Posterior cingulate gyrus (tissue), 11 donors: ENCODE measurements at places on chromosomes 4 and X.
A peak's percentile ranks its signal among the peaks of the same experiment; 100 is the strongest.

DNA sequence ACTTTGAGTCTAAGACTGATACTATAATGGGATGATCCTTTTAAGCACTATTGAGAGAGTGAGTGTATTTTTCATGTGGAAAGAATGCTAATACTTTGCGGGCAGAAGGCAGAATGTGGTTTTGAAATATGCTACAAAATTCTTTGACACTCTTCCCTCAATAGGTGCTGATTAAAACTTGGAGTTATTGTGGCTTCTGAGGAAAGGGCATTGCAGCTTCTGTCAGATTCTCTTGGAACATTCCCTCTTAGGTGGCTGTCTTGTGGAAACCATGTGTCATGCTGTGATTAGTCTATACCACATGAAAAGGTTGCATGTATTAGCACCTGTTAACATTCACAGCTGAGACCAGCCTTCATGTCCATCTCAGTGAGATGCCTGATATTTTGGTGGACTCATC, 547.0 kb downstream of the STIM2 start:
- no peak for DNase-seq

DNA sequence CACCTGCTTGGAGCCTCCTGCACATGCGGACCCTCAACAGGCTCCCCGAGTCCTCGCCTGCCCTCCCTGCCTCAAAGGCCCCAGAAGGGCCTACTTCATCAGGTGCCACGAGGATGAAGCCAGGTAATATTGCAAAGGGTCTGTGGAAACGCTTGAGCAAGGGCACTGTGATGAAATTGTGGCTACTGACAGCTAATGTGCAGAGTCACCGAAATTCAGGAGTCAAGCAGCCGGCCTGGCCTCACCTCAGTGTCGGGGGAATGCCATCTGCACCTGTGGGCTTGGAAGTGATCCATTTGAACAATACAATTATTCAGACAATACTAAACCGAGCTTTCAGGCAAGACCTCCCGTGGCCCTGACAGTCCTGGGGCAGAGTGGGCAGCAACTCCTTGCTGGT, 3.1 kb upstream of the FGFR3 start:
- no peak for DNase-seq

GRCh38 chr4:81736324-81736723, 264.6 kb upstream of the RASGEF1B start:
- DNase-seq = no peak

DNA sequence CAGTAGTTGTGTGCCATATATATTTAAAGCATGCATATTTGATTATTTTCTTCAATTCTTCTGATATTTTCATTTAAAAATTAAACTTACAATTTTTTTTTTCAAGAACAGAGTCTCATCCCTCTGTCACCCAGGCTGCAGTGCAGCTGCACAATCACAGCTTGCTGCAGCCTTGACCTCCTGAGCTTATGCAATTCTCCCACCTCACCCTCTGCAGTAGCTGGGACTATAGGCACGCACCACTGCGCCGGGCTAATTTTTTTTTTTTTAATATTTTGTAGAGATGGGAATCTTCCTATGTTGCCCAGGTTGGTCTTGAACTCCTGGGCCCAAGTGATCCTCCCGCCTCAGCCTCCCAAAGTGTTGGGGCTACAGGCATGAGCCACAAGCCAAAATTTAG, 5.8 kb upstream of the DCLK2 start:
- no peak for DNase-seq

- no peak for DNase-seq
Measured at GRCh38 chr4:20520901-20521300, 179.4 kb upstream of the PACRGL start.

DNA sequence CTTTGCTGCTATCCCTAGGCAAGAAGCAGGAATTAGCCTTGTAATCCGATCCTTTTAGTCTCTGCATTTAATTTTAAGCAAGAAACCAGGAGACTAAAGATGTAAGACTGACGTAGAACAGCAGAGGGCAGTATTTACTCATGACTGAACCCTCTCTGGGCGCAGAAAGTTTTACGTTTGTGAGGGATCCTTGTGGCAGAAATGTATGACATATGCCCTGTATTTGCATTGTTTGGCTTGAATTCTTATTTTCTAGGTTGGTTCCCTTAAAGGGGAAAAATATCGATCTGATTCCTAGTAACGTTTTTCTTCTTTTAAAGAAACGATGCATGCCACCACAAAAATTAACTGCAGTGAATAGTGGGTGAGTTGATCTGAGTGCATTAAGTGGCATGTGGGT, 1.3 kb upstream of the FAT4 start:
- no peak for DNase-seq

DNA sequence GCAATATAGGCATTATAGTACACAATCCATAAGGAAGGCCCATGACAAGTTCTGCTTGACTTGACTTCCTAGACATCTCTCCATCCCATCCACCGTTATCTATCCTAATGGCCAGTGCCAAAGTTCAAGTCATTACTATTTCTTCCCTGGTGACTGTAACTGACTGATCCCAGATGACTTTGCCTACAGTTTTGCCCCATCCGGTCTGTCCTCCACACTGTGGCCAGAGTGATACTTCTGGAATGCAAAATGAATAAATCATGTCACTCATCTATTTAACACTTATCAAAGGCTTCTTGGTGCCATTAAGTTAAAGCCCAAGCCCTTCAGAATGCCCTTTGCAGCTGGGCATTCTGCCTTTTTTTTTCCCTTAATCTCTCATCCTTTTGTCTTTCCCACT, 130.8 kb downstream of the PPARGC1A start:
- no peak for DNase-seq

DNA sequence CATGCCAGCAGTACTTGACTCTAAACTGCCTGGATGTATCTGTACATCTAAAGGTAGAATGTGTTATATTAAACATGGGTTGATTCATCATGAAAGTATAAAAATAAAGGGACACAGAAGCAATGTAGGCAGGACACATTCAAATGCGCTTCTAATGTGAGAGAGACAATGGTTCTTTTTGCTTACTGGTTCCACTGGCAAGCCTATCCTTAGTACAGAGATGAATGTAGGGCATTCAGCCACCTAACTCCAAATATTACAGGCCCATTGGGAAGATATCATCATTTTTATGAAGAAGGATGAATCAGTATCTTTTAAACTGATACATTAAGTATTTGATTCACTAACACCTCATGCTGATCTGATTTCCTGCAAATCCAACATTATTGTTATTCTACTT, 18.0 kb downstream of the CDKL2 start:
- DNase-seq = no peak

DNA sequence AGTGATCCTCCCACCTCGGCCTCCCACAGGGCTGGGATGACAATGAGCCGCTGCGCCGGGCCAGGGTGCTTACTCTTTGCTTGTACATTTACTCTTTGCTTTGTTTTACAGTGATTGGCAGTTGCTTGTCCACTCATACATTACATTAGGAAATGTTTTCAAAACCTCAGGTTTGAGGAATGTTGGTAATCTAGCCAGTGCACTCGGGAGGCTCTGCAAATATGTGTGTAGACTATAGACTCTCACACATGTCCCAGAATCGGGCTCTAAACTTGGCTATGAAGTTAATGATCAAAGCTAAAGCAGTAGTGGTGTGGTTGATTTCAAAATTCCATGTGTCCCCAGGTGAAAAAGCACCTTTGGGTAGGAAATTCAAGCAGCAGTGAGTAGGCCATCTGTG, 20.5 kb downstream of the TRMT44 start:
- no peak for DNase-seq

DNA sequence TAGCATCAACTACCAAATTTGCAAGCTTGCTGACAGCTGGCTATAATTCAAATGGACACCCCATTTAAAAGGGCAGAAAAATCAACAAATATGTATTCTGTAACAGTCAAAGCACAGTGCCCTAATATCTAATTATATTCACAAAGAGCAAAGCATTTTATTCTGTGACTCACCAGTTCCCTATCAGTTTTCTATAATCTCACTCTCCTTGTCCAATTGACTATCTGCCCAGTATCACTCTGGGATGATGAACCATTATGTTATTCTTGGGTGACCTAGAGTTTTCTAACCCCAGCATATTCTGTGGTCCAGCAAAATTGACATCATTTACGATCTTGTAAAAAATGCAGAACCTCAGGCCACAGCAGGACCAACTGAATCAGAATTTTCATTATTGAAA, 82.0 kb upstream of the FREM3 start:
- no peak for DNase-seq

- no peak for DNase-seq
Measured at GRCh38 chr4:91621446-91621845, 682.3 kb upstream of the GRID2 start.

DNA sequence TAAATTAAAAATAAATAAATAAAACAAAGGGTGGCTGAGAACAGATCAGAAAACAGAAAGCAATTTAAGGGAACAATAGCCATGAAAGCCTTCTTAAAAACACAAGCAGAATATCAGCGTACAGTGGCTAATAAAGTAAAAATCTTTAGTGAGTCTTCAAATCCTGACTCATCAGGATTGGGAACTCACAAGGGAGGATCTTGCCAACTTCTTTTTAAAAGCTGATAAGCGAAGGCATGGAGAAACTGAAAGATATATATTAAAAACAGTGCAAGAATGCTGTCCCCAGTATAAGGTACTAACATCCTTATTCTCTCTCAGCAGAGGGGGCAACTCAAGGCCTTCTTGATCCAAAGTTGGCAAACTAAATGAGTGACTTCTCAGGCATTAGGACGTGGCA, 180.1 kb downstream of the DHX15 start:
- DNase-seq = no peak

GRCh38 chr4:169269916-169270809, 593 bp downstream of the SH3RF1 start:
- peak; percentile 37 for DNase-seq

- DNase-seq = no peak
Measured at GRCh38 chrX:16836371-16836770, 33.8 kb downstream of the RBBP7 start.

GRCh38 chr4:161486461-161486860, 677.3 kb downstream of the FSTL5 start:
- DNase-seq = no peak

DNA sequence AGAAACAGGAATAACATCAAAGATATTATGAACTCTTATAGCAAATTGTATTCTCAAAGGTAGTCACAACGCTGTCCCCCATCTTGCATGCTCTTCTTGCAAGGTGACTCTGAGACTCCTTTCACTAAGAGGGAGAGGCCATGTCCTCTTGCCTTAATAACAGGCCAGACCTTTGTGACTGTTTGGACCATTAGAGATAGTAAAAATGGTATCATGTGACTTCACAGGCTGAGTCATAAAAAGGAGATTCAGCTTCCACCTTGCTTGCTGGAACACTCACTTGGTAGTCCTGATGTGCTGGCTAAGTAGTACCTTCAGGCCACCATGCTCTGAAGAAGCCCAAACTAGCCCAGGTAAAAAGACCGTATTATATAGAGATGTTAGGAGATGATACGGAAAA, 143.8 kb downstream of the FBXW7 start:
- no peak for DNase-seq

DNA sequence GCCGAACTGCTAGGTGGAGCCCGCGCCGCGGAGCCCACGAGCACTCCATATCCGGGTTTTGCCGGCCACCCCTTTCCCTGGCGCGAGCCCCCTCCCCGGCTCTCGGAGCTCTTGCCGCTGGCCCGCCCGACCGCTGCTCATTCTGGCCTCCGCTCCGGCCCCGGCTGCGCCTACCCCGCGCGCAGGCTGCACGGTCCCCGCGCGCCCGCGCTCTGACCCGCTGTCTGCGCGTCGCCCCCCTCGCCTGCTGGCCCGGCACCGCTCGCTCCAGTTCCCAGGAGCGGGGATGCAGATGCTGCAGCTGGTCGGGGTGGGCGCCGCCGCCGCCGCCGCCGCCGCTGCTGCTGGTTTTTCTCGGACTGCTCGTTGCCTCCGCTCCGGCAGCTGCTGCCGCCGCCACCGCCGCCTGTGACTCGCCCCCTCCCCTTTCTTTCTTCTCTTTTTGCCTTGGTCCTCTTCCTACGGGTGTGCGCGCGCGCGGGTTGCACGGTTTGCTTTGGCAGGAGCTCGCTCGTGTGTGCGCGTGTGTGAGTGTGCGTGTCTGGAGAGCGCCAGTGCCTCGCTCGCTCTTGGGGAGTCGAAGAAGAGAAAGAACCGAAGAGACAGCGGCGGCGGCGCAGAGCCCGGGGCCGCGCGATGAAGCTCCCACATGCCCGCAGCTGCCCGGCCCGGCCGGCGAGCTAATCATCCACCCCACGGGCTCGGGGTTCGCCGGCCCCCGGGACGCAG, at the start of gene ADGRL3:
ADGRL3 (plus strand) TSS at position 140 of the 729 bp plus-strand sequence.
- DNase-seq = peak; percentile 70

- peak; percentile 92 for DNase-seq
Measured at GRCh38 chr4:102344520-102344953, 745 bp downstream of the SLC39A8 start.

- no peak for DNase-seq
Measured at GRCh38 chr4:28621591-28621990, 1761.0 kb downstream of the STIM2 start.

- DNase-seq = no peak
Measured at GRCh38 chr4:153780876-153781275, 8.0 kb downstream of the SFRP2 start.
